OCI-M1 (cell line): ENCODE measurements at places on chromosomes 2 and 18.
A peak's percentile ranks its signal among the peaks of the same experiment; 100 is the strongest.

- no peak for DNase-seq
Measured at GRCh38 chr2:235856151-235856854, 311.9 kb downstream of the GBX2 start.

GRCh38 chr2:45806563-45807358 is 155.3 kb downstream of the PRKCE start:
- no peak for DNase-seq

DNA sequence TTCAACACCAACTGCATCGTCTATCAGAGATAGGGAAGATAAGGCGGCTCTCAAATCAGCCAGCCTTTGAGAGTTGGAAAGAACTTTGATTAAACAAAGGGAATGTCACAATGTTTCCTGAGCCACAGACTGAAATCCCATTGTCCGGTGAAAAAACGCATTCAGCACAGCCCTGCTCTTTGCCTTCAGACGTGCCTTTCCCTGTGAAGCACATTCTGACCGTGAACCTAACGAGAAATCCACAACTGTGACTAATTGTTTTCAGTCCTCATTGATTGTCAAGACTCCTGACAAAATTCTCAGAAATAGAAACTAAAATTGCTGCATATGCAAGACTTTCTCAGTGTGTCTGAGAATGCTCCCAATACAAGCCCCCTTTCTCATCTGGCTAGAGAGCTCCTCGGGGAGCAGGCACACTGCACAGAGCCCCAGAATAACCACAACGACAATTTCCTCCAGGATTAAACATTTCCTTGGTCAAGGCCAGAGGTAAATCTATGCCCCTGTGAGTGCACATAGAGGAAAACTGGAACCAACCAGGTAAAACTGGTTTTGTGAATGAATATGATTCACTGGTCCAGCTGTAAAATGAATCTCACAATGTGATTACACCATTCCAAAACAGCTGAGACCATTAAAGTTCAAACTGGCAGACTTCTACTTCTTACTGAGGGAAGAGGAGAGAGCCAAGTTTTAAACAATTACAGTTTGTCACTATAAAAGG is 561.9 kb upstream of the ID2 start:
- DNase-seq, result no peak

GRCh38 chr18:48975817-48976649 is 25.3 kb upstream of the SMAD7 start:
- no peak for DNase-seq

GRCh38 chr2:116211719-116212118 is 1602.8 kb upstream of the DDX18 start:
- no peak for DNase-seq

DNA sequence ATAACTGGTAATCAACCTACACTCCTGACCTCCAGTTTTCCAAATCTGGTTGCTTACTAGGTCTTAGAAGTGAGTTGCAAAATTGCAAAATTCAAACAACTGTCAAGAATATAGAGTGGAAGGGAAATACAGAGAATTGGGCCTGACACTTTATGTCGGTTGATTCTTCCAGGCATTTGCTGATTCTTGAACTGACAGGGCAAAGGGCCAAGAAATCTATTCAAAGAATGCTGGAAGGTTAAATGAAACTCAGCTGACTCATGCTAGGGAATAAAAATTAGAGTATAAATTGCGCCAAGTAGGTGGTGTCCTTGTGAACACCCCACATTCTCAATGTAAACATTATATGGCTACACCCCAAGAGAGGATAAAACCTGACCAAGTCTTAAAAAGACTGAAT is 21.5 kb upstream of the ZSCAN30 start:
- DNase-seq, result peak; percentile 2

- no peak for DNase-seq
Measured at GRCh38 chr2:171939743-171940071, 17.4 kb downstream of the HAT1 start.

DNA sequence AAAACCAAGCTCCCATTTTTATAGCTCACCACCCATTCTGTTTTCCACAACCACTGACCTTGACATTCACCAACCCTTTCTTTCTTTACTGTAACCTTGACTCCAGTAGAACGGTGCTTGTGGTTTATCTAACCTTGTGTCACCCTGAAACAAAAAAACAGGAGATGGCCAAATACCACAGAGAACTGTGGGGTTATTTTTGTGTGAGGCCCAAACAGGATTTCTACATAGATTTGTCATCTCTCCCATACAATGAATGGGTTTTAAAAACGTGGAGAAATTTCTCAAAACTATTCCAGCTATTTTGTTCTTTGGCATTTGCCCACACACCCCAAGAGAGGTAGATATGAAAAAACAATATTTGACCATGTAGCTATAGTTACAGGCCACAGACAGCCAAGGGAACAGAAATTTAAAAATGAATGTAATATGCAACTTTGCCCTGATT is 231.3 kb upstream of the TANK start:
- DNase-seq, result no peak

DNA sequence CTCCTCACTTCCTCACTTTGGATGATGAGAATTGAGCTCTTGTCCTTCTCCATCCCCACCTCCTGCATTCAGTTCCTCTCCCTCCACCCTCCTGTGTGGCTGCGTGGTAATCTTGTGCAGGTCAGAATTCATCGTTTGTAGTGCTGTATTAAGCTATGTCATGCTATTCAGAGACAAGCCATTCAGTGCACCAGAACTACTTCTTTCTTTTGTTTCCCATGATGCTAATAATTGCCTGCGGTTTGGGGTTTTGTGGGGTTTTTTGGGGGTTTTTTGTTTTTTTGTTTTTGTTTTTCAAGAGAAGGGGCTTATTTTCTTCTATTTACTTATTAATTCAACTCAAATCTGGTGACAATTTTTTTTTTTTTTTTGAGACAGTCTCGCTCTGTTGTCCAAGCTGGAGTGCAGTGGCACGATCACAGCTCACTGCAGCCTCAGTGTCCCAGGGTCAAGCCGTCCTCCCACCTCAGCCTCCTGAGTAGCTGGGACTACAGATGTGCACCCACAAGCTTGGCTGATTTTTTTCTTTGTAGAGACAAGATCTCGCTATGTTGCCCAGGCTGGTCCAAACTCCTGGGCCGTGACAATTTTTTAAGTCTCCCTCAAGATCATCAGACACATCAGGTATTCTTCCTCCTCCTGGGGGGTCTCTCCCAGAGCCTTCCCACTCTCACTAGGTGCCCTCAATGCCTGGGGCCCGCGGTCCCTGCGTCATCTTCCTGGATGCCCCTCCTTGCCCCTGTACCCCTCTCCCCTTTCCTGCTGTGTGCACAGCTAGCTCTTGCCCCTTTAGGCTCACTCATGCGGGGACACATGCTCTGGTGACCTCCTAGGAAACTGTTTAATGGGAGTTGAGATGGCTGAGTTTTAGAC is 37.8 kb downstream of the MAL start:
- DNase-seq, result no peak

DNA sequence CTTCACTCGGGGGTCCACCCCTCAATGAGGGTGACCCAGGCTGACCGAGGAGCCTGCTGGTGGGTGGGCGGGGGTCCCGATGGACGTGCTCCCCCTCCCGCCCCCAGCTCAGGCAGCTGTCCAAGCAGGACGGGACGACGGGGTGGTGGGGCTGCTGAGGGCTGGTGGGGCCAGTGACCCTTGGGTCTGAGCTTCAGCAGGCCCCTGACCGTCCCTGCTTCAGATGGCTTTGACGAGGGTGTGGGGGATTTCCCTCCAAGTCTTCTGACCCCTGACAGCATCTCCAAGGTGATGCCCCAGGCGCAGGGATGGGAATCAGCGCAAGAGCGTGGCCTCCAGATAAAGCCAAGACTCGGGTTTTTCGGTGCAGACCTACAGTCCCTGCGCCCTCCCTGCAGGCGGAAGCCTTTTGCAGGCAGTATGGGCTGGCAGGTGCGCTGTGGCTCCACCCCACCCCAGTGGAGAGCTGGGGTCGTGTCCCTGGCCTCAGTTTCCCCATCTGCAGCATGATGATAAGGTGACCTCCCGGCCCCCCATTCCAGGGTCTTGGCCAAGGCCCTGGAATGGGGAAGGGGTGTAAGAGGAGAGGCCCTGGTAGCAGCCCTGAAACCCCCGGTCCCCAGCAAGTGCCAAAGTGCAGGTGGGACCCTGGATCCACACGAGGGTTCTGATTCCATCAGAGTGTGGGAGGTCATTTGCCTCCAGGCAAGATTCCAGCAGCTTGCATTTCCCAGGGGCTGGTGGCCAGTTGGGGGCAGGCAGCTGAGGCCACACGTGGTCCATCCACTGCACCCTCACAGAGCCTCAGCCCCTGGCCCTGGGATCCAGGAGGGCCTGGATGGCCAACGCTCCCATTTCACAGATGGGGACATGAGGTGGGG is 8.7 kb downstream of the CROCC2 start:
- DNase-seq, result no peak

DNA sequence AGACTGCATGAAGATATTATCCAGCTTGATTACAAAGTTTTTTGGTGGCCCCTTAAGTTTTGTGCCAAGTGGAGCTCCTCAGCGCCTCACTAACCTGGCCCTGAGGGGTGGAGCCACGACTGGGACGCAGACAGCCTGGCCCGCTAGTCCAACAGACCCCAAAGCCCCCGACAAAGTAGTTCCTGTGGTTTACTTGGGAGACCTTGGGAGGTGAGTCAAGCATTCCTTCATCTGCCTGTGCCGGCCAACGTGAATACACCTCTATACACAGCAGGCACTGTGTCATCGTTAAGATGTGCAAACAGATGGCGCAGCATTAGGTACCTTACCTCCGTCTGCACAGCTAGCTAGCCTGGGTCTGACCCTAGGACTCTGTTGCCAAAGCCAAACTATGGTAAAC is 55.0 kb upstream of the LAMA1 start:
- DNase-seq, result no peak

DNA sequence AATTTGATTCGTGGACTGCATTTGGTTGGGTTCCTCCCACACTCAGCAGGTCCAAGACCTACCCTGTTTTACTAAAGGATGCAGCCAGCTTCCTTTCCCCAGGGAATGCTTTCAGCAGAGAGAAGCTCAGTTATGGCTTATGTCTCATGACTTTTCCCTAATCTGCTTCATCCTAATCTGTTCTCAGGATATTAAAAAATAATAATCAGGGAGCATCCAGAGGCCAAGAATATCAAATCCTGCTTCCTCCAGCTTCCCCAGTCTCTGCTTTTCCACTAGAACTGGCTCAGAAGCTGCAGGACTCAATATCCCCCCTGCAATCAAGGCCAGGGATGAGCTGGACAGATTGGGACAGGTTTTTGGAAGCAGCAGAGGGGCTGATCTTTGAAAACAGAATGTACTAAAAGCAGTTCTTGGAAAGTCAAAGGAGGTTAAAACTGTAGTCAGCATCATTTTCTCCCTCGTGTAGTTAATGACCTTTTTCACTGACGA is 326.9 kb upstream of the TNP1 start:
- no peak for DNase-seq

DNA sequence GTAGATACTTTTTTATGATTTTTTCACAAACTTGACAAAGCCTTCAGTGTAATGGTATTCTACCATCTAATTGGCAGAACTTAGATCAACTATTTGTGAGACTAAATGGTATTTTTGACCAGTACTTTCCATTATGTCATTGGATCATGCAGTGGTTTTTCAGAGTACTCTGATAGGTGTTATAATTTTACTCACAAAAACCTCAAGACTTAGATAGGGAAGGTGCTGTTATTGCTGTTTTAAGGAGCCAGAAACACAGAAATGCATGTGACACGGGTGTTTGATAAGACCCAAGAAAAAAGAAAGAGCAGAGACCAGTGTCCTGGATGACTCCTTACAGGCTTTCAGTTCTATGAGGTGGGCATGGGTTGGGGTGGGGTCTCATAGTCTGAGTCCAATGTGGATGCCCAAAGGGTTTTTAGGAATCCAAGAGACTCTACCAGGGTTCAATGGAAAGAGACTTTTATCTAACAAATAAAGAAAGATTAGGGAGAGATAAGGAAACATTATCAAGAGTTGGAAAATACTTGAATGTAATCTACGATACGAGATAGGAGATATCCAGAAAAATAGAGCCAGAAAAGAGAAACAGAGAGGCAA is 31.3 kb downstream of the SP140 start:
- peak; percentile 57 for DNase-seq

DNA sequence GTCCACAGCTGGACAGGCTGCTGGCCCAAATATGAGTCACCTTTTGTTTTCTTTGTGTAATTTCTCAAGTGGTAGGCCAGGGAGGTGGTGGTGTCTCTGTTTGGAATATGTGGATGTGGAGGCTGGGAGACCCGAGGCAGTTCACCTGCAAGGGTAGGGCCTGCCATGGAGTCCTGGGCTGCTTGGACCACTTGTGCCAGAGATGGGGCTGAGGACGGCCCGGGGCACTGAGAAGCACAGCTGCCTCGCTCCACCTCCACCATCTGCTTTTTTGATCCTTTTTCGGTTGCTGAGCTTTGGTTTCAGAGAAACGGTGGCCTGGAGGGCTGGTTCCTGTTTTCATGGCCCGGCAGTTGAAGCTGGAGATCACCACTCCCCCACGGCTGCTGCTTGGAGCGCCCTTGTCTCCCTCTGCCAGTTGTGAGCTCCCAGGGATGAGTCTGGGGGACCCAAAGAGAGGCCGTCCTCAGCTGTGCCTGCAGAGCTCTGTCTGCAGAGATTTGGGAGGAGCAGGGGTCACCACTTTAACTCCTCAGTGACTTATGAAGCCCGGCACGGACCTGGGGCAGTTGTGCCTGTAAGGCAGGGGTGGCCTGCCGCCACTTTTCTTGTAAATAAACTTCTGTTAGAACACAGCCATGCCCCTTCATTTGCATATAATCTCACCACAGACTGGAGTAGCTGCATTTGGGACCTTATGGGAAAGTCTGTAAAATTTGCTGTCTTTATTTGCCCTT is 67.6 kb upstream of the MCFD2 start:
- peak; percentile 91 for DNase-seq

- no peak for DNase-seq
Measured at GRCh38 chr18:77522051-77522675, 272.5 kb downstream of the GALR1 start.

GRCh38 chr2:197297772-197298318 is 12.7 kb downstream of the ANKRD44 start:
- DNase-seq, result no peak

DNA sequence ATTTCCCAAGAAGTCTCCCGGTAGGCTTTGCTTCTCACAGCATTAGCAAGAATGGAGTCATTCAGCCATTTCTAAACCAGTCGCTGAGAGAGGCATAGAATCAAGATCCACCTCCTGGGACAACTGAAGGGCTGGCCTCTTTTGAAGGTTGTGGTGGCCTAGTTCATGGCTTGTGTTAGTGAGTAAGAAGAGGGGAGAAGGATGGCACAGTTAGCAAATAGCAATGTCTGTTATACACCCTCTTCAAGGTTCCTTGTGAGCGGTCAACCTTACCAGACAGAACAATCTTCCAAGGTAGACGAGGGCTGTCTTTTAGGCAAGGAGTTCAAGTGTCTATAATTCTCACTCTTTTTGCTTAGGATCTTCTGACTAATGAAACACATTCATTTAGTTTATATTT is 35.4 kb upstream of the DNAH7 start:
- no peak for DNase-seq

- peak; percentile 34 for DNase-seq
Measured at GRCh38 chr18:76167845-76168621, 327.0 kb downstream of the ZNF516 start.

GRCh38 chr2:55155206-55155605 is 76.9 kb downstream of the CLHC1 start:
- DNase-seq, result no peak

DNA sequence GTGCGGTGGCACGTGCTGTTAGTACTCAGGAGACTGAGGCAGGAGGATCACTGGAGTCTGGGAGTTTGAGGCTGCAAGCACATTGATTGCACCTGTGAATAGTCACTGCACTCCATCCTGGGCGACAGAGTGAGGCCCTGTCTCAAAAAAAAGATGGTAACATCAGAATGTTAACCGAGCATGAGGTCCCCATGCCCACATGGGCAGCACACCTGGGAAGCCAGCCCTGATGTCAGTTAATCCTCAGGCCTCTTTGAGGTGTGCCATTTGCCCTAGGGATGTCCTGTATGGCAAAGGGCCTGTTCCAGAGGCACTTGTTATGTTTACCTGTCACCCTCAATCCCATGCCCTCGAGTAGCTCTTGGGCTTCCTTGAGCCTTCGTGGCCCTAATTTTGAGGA is 16.6 kb downstream of the RBFA start:
- DNase-seq, result no peak
